ENCODE measurements at places on chromosomes 7 and 10. TPM values are rescaled to one million over a fixed set of nuclear protein-coding genes. Genes with fewer than 3 reads are reported as not detected.

DNA sequence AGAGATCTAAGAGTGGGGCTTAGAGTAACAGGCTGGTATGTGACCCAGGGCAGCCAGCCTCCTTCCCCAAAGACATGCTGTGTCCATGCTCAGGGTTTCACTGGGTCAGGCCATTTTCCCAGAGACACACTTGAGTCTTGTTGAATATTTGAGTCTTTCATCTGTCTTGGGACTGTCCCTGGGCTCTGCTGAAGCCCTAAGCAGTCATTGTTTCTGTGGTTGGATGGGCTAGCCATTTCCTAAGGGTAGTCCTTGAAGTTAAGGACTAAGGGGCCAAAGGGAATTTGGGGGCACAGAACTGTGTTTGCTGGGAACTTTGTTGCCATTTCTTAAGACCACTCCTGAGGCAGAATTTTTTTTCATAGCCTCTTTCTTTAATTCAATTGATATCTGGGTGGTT lies 98.4 kb upstream of the SAMD8 start:
- no peak for DNase-seq

- DNase-seq = no peak
These were observed 306.2 kb downstream of the IPMK start for GRCh38 chr10:57961487-57961886.

The NME8 gene
- not detected for total RNA-seq

DNA sequence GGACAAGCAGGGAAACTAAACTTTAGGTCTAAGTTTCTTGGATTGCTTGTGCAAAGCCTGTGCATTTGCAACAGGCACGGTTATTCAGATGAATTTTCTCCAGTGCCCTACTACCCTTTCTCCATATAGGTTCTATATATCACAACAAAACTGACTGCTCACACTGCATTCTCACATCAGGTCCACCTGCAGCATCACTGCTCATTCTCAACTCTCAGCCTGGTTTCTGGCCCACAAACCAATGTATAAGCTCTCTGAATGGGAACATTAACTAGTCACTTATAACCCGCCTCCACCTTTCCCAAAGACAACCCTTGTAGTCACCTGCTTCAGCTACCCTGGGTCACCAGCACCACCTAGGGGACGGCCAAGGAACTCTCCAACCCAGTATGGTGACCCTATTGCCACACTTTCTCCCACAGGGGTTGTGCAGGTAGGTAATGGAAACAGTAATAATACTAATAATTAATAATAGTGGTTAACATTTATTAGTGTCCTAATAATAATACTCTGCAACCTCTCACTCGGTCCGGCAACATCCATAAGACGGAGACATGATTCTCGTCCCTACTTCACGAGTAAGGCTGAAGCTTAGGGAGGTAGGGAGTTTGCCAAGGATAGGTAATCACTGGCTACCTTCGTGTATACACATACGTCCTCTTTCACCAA lies 97.3 kb downstream of the CLEC2L start:
- DNase-seq = no peak

The BMS1 gene
- total RNA-seq = 14.3 TPM

- no peak for DNase-seq
These were observed 226.7 kb upstream of the KAT6B start for GRCh38 chr10:74599672-74600071.
